DMS 273 treated with DMSO at 0.1 percent for 48 hours (cell line): ENCODE measurements at places on chromosomes 4 and X.

DNA sequence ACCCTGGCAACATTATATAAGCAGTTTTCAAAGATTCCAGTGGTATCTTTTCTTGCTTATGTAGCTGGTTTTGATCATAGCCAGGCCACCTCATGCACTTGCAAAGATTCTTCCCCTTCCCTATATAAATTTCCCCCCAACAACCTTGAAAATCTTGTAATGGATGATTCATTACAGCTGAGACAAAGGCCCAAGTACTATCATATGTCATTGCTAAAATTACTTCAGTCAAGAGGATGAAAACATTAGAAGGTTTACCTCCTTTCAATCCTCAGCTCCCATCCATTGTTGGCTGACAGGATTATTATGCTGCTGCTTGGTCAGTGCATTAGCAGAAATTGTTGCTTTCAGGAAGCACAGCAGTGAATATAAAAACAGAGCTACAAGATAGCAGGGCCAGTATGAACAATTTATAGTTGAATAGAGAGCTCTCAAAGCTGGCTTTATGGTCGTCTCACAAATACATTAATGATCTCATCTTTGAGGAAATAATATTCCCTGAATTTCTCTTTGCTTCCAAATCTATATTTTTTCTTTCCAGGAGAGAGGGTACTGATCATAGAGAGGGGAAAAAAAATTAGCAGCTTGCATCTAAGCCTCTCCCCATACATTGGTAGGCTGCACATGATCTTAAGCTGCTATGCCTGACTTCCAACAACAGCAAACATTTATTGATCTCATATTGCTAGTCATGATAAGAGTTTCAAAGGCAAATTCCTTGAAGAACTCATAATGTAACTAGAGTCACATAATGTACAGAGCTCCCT, 7.7 kb upstream of the ARHGEF38 start:
- DNase-seq, result no peak

DNA sequence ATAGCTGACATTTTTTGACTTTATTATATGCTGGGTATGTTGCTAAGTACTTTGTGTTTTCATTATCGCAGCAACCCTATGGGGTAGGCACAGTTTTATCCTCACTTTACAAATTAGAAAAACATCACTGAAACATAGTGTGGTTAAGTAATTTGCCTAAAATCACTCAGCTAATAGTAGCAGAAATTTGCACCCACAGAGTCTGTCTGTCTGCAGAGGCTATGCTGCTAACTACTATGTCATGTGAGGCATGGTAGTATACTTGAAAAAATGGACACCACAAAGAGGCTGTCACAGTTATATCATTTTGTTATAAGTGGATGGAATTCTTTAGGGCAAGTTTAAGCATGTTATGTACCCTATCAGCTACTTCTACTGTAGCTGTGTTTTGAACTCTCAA, 69.0 kb downstream of the STAG2 start:
- no peak for DNase-seq

DNA sequence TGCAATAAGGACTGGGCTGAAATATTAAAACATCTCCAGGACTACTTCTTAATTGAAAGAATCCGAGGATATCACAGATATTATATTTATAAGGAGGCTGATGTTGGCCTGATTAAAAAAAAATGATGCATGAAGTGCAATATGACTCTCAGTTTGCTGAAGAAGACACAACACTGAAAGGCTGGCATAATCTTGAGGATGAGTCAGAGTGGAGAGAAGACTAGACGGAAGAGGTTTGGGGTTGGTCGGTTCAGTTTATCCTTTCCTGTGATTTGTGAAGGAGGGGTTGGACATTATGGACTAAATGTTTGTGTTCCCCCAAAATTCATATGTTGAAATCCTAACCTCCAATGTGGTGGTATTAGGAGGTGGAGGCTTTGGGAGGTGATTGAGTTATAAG, 170.3 kb downstream of the CORIN start:
- no peak for DNase-seq

DNA sequence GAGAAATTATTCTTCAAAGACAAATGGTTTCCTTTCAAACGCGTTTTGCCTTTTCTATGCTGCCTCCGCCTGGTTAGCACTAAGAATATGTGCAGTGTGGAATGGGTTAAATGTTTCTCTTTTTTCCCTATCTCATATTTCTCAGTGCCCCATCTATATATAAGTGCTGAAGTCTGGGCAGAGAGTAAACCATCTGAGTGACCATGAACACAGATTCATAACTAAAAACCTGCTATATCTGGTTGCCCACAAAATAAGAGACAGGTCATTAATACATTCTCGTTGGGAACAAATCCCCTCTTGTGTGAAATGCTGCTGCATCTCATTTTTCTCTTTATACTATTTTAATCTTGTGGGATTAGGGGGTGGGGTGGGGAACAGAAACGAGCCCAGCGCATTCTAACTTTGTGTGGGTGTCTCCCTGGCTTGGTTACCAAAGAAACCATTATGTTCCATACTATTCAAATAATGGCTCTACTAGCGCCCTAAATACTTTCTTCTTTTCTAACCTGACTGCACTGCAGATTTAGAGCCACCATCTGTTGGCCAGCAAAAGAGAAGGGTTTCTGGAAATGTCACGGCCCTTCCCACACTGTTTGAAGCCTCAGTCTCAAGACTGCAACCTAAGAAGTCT, 42.2 kb upstream of the PTCHD1 start:
- DNase-seq, result no peak

DNA sequence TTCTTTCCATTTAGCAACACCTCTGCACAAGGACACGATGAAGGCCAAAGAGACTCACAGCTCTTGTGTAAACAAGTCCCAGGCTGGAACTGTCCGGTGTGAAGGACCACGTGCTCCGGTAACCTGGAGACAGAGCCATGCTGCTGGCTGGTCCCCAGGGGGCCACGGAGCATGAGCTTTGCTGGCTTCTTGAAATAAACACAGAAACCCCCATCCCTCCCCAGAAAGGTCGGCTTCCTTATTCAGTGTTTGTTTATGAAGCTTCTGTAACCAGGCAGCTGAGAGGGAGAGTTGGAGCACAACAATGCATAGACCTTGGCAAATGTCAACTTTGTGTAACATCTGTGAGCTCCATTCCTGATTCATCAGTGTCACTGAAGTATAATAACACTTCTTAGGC, 109.4 kb downstream of the GPR143 start:
- no peak for DNase-seq

DNA sequence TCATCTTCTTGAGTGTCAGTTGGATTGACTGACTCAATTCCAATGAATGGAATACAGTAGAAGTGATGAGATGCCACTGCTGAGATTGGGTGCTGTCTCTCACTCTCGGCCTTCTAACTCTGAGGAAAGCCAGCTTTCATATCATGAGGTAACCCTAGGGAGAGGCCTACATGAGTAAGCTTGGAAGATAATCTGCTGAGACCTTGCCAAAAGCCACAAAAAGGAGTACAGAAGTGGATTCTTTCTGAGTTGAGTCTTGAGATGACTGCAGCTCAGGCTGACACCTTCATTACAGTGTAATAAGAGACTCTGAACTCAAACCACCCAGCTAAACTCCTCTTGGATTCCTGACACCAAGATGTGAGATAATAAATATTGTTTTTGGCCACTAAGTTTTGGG, 537.4 kb upstream of the MAGEB18 start:
- no peak for DNase-seq

GRCh38 chr4:73586040-73586439, 34.2 kb downstream of the RASSF6 start:
- DNase-seq, result no peak

- no peak for DNase-seq
Observed at GRCh38 chr4:146439999-146440398, 81.7 kb downstream of the SLC10A7 start.

GRCh38 chr4:85761803-85762528, 287.0 kb downstream of the ARHGAP24 start:
- no peak for DNase-seq

- DNase-seq, result no peak
Observed at GRCh38 chr4:100461807-100462605, 55.8 kb downstream of the EMCN start.

DNA sequence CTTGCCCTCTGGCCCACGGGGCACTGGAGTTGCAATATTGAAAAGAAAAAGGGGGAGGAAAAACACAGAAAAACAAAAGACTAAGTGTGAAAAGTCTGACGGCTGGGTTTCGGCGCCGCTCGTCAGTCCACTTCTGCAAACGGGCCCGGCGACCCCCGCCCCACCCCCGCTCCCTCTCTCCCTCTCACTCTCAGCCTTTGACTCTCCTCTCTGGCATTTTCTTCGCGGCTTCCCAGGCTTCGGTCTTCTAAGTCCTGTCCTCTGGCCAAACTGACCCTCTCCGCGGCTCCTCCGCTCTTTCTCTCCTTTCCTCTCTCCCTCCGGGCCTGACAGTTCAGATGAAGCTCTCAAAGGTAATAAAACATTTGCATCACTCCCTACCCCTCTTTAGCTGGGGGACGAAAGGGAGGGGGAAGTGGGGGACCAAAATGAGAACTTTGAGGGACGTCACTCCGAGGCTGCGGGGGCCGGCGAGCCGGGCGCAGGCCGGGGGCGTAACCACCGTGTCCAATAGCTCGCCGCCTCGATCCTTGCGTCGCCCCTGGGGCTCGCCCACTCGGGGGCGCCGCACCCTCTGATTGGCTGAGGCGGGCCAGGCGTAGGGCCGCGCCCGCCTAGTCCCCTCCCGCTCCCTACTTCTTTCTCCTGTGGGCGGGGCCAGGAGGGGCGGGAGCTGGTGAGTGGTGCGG, at the start of gene NKX6-1:
TSS of gene NKX6-1 (minus strand) at position 358 of the 689 bp plus-strand sequence. CDS start 1,064 bp downstream, outside the sequence.
- peak; percentile 67 for DNase-seq

DNA sequence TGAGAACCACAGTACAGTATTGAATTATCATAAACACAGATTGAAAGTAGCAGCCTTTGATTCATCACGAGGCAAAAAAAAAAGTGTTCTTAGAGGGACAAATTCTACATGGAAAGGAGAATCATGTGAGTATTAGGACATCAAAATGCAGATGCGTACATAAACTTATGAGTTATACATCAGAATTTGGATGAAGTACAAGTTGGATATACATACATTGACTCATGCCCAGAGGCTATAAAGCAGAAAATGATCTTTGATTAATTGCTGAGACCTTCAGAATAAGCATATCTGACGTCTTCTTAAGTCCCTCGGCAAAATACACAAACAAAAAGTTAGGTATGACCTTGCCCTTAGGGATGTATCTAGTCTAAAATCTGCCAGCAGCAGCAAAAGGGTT, 206.4 kb downstream of the LDB2 start:
- no peak for DNase-seq

DNA sequence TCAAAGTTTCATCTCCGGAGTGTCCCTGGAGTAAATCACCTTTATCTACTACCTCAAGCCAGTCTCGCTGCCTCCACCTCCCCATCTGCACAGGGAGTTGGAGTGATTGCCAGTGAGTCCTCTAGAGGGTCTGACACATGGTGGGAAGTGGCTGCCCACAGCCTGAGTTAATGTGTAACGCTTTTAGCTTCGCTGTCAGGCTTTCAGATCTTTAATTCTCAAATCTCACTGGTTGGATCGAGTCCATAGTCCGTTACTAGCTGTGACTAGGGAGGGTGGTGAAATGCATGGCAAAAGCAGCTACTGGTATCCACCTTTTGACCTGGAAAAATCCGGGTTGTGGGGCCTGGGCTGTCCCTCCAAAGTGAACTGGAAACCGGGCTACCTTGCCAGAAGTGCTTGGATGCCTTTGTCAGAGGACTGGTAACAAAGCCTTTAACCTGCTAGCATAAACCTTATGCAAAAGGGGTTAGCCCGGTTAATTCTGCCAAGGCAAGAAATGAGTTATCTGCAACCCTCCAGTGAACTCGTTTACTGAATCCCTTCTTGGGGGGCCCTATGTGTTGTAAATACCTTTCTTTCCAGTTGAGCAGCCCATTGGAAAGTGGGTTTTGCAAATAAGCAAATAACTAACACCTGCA, 5.1 kb upstream of the WDR1 start:
- no peak for DNase-seq

DNA sequence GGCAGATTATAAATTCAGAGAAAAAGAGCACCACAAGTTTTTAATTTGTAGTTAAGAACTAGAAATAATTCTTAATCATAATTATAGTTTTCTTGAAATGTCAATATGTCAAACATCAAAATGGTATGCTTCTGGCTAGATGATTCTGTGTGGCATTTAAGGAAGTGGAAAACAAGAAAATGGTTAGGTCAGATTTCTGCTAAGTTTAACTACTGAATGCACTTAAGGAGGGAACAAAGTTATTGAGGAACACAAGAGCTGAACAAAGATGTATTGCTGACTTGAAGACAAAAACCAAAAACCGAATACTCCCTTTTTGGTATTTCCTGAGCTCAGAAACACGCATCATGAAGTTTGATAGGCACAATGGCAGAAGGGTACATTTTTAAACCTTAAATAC, 58.7 kb upstream of the GPR34 start:
- DNase-seq, result no peak

- DNase-seq, result no peak
Observed at GRCh38 chr4:38514465-38515146, 149.4 kb upstream of the KLF3 start.

- DNase-seq, result no peak
Observed at GRCh38 chr4:176354884-176355283, 35.1 kb downstream of the SPCS3 start.

GRCh38 chrX:578531-578930, 52.1 kb upstream of the SHOX start:
- DNase-seq, result no peak

DNA sequence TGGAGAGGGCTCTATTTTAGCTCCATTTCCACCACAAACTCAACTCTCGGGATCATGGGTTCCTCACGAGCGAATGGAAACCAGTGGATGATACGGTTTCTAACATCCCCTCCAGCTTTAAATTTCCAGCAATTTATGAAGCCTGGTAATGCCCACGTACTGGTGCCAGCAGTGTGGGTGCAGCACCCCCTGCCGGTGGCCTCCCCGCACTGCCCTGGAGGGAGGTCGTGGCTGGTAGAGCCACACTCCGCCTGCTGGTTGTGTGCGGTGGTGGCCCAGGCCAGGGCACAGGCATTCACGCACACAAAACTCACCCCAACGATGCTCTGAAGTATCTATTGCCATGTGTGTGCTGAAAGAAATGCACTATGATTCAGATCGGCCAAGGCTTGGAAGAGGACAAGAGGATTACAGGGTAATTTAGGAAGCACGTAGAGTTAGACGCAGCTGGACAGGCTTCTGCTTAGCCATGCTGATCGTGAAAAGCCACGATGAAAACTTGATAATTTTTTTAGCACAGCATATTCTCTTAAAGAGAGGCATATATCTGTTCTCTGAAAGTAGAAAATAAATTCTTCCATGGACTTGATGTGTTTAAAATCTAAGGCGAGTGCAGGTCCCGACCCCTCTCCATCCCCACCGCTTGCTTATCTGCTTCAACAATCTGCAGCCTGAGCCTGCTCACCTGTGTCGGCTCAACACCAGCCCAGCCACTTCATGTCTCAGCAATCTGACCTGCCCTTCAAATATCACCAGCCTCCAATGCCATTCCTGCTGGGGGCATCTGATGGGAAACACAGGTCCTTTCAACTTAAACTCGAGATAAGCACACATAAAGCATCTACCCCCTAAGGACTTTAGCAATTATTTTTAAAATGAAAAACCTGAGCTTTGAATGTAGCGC, 59.1 kb downstream of the SCD5 start:
- DNase-seq, result no peak
